ENCODE measurements at places on chromosomes 16 and 17.

GRCh38 chr17:43790311-43790940, 10.2 kb downstream of the CFAP97D1 start:
- no peak for DNase-seq

- DNase-seq = peak; percentile 91
Observed at GRCh38 chr17:31558748-31559583, 167.5 kb downstream of the RAB11FIP4 start.

DNA sequence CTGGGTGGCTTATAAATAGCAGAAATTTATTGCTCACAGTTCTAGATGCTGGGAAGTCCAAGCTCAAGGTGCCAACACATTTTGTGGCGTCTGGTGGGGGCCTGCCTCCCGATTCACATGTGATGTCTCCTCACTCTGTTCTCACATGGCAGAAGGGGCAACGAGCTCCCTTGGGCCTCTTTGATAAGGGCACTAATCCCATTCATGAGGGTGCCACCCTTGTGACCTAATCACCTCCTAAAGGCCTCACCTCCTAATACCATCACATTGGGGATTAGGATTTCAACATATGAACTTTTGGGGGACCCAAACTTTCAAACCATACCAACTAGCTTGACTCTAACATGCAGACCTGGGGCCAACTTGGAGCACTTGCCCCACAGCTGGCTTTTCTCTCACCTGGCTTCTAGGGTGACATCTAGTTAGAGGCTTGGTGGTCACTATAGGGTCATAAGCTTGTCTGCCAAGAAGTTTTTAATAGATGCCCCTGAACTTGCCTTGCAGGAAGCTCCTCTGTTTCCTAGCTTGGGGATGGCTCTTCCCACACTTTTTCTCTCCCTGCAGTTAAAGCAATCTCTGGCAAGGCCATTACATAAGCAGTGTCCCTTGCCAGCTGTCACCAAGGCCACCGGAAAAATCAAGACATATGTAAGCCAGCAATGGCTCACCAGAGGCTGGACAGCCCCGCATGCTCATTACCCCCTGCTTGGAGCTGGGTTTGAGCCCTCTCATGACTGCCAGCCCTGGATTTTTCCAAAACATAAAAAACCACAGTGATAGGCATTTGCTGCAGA, 8.4 kb upstream of the MED9 start:
- DNase-seq = no peak

DNA sequence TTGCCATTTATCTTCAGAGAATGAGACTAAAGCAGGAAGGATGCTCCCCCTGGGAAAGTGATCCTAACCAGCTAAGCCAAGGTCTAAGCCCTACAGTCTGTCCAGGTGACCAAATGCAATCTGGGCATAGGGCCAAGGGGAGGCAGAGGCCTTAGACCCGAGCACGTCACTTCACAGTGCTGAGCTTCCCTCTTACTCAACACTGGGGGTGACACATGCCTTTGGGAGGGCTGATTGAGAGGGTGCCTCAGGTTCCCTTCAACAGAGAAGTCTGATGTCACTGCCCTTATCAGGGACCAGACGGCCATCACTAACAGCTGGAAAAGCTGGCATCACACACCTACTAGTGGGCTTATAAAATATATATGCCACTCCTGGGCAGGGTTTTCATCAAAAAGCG, 4.0 kb downstream of the CIAO2B start:
- no peak for DNase-seq

DNA sequence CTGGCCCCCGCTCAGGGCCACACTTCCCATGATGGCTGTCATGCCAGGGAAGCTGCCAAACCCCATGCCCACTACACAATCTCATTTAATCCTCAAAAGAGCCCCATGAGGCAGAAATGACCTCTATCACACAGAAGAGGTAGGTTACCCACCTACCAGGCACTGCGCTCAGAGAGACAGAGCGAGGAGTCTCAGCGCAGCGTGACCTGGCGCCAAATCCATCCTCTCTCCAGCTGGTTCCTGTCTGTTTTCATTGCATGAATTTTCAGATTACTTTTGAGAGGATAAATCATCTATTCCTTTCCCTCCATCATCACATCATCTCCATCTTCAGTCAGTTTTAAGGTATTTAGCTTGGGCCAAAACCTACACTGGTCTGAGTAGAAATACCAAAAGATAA, 101.5 kb upstream of the DNAH17 start:
- DNase-seq = no peak

DNA sequence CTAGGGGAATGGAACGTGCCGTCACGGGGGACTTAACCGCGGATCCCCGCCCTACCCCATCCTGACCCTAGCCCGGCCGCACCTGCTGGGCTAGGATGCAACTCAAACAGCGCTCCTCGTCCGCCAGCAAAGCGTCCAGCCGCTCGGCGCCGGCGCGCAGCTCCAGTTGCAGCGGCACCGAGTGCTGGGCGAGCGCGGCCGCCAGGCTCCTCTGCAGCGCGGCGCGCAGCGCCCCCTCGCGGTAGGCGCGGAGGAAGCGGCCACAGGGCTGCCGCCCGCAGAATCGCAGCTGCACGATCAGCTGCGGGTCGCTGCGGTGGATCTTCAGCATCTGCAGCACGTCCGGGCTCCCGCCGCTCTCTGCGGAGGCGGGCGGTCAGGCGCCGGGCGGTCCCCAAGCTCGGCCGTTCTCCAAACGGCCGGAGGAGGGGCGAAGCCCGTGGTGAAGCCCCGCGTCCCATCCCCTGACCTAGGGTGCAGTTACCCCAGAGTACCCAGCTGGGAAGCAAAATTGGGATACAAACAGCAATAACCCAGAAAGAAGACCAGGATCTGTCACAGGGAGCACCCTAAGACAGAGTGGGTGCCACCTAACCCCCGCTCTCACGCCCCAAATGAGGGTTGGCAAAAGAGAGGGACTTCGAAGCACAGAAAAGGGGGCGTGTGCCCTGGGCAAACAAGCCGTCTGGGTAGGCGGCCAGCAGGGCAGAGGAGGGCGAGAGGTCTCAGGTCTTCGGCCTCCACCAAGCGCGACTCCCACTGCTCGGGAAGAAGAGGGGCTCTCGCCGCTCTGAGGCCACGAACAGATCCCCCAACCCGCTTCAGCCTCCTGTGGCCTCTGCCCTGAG, 4.2 kb downstream of the TRADD start:
- DNase-seq = peak; percentile 89

GRCh38 chr16:3059723-3060242, 5.7 kb upstream of the IL32 start:
- no peak for DNase-seq

DNA sequence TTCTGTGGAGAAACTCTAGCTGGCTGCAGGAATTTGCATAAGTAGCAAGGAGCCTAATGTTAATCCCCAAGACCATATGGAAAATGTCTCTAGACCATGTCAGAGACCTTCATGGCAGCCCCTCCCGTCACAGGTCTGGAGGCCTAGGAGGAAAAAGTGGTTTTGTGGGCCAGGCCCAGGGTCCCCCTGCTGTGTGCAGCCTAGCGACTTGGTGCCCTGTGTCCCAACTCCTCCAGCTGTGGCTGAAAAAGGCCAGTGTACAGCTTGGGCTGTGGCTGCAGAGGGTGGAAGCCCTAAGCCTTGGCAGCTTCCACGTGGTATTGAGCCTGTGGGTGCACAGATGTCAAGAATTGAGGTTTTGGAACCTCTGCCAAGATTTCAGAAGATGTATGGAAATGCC, 306.9 kb upstream of the CA10 start:
- no peak for DNase-seq

GRCh38 chr17:55770196-55770870, 19.5 kb downstream of the PCTP start:
- DNase-seq = no peak

DNA sequence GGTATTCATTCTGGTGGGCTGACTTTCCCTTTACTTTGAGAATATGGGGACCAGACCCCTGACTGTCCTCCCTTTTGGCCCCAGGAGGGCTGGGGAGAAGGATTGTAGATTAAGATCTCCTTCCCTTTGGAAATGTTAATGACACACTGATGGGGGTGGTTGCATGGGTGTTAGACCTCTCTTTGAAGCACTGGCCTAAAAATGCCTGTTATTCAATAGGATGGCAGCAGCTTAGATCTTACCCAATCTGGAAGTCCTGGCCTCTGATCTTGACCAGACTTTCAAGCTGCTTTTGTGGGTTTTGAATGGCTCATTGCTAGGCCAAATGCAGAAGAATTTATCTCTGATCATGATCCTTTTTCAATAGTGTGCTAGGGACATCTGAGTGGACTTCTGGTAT, 25.7 kb downstream of the MAP3K3 start:
- DNase-seq = no peak

DNA sequence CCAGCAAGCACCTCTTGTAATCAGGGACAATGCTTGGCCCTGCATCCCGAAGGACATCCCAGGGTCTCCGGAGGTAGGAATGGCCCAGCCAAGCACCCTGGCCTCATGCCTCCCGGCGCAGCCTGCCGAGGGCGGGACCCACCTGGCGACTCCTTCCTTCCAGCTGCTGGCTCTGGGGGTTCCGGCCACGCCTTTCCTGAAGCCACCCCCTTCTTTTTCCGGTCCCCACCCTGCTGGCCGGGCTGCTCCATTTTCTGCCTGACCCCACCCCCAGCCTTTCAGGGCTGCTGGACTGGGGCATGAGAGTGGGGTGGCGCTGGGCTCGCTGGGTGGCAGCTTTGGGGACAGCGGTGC, 22.5 kb upstream of the CIBAR2 start:
- DNase-seq = no peak

- no peak for DNase-seq
Observed at GRCh38 chr17:55737976-55738501, 12.8 kb upstream of the PCTP start.

- DNase-seq = no peak
Observed at GRCh38 chr16:3095869-3096268, 3.2 kb downstream of the ZSCAN10 start.

GRCh38 chr17:82105882-82106687, 8.0 kb upstream of the FASN start:
- DNase-seq = no peak

GRCh38 chr17:50026046-50026675, 29.7 kb upstream of the ITGA3 start:
- DNase-seq = no peak

DNA sequence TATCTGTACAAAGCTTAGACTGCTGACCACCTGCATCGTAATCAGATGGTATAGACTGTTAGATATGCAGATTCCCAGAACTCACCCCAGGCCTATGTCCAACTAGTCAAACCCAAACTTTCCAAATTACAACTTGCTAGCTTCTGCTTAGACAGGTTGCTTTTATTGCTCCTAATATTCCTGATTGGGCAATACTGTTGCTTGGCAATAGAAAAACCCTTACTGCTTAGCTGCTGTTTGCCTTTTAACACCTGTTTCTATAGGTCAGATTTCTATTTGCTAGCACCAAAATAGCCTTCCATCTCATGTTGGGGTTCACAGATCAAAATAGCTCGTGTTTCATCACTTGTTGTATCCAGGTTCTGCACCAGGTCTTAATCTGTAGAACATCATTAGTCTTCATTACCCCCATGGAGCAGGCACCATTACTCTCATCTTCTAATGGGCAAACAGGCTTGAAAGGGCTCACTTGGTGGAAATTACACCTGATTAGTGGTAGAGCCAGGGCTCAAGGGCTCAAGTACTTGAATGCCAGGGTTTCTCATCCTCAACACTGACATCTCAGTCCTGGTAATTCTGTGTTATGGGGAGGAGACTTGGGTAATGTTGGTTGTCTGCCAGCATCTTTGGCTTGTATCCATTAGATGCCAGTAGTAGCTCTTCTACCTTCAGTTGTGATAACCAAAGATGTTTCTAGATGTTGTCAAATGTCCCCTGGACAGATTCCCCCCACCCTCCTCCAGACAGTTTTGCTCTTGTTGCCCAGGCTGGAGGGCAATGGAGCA, 2.7 kb downstream of the ZP2 start:
- no peak for DNase-seq

- DNase-seq = no peak
Observed at GRCh38 chr17:60156746-60157145, 7.0 kb downstream of the CA4 start.

- DNase-seq = no peak
Observed at GRCh38 chr16:50610331-50611262, 62.4 kb downstream of the NKD1 start.

DNA sequence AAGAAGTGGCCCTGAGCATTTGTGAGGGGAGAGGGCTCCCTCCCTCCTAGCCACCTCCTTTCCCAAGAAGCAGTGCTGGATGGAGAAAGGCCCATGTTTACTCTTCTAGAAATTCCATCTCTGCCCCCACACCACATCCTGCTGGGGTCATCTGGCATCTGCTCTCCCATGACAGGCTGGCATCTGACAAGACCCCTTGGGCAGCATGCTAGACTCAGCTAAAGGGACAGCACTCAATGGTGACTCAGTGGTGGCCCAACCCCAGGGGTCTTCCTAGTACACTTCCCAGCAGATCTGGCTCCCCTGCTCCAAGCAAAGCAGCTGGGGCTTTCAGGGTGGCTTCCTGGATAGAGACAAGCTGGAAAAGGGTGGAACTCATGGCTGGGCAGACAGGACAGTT, 14.4 kb downstream of the SLC38A7 start:
- no peak for DNase-seq

DNA sequence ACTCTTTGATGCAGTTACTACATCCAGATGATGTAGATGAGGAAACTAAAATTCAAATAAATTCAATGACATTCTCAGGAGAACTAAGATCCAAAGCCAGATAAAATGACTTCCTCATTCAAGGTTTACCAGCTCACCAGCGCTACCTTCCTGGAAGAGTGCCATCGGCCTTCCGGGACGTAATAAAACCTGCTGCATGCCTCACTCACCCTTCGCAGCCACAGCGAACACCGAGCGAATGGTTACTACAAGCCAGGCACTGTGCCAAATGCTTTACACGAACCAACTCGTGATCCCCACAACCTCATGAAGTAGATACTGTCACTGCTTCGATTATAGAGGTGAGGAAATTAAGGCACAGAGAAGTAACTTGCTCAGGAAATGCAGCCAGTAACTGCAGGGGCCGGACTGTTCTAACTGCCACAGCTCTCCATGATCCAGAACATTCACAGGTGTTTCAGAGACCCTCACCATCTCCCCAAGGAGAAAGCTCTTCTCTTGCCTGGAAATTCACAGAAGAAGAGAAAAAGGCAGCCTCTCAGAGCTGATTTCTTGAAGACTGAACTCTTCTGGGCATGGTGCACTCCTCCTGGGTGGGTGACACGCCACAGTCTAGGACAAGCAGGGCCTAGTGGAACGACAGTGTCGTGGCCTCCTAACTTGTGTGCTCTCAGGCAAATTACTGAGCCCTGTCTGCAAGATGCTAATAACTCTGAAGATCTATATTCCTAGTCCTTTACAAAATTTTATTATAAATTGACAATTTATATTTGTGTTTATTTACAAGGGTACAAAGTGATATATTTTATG, 46.8 kb downstream of the HIC1 start:
- DNase-seq = peak; percentile 82

DNA sequence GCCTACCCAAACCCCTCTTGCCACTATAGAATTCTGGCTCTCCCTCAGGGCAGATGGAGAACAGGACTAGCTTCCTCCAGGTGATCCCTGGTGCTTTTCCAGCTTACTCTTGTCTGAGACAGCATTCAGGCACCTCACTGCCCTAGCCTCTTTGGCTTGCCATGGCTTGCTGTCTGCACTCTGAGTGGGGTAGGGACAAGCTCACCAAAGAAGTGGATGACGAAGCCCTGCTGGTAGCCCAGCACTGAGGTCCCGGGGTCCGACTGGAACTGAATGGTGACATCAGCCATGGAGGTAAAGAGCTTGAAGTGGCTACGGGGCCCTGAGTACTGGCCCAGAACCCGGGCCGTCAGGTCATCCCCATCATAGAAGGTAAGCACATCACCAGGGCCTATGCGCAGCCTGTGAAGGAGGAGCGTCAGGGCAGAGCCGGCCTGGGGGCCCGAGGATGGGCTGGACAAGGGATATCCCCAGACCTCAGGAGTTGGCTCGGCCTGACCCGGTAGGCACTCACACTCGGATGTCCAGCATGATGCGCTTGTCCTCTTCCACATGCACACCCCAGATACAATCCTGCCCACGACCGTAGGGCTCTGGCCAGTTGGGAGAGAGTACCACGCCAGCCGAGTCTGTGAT, 7.6 kb upstream of the PHF12 start:
- DNase-seq = no peak
